GM04503 (cell line): ENCODE measurements at places on chromosomes 13 and 19.

- no peak for DNase-seq
These were observed 1.6 kb downstream of the KIRREL2 start for GRCh38 chr19:35858311-35858710.

GRCh38 chr19:22286151-22286810 lies at the start of gene ZNF729:
Gene ZNF729 (plus strand): TSS chr19:22286441. CDS start chr19:22286526, 85 bp downstream.
- DNase-seq: no peak

DNA sequence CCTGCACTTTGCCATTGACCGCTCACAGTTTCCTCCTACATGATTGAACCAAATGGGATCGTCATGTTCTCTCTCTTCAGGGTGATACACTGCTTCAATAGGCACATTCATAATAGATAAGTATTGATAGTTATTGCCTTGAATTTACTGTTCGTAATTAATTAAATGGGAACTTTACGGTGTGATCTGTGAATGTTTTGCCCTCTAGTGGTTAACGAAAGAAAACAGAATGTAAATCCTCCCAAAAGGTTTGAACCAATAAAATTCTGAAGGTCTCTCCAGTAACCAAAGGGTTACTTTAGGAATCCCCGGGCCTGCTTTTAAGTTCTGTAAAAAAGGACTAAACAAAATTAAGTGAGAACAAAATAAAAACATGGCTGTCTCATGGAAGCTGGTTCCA lies 389.3 kb downstream of the DACH1 start:
- DNase-seq: no peak

- DNase-seq: no peak
These were observed 27.6 kb downstream of the KCNC3 start for GRCh38 chr19:50301607-50301971.

DNA sequence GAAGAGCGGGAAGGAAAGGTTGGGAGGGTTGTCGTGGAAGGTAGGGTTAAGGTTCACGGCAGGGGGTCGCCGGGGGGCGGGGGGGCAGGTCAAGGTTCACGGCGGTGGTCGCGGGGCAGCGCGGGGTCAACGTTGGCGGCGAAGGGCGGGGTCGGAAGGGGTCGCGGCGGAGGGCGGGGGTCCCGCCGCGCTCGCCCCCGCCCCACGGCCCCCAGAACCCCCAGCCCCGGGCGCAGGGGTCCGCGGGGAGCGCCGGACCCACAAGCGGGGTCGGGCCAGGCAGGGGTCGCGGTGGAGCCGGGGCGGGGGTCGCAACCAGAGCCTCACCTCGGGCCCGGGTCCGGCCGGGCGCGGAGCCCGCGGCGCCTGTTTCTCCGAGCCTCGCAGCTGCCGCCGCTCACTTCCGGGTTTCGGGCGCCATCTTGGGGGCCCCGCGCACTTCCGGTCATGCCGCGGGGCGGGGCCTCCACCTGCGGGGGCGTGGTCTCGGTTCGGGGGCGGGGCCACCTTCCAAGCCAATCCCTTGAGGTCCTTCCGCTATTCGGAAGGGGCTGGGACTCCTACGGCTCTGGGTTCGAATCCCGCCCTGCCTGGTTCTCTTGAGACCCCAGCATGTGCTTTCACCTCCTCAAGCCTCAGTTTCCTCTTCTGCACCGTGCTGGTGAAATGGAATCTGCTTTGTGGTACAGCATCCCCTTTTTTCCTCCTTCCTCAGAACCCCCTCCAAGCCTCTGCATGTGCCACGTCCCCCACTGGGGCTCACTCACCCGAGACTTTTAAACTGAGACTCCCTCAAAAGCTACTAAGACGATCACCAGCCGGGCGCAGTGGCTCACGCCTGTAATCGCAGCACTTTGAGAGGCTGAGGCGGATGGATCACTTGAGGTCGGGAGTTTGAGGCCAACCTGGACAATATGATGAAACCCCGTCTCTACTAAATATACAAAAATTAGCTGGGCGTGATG lies at the start of gene SBNO2:
SBNO2 (minus strand) TSS at position 424 of the 965 bp plus-strand sequence. CDS start 19,992 bp downstream, outside the sequence.
- no peak for DNase-seq

GRCh38 chr19:38663156-38663651 lies 15.8 kb downstream of the ACTN4 start:
- DNase-seq: no peak

GRCh38 chr19:47497050-47497766 lies 13.2 kb upstream of the KPTN start:
- no peak for DNase-seq

- DNase-seq: no peak
These were observed 205.0 kb upstream of the RFC3 start for GRCh38 chr13:33612641-33613638.

DNA sequence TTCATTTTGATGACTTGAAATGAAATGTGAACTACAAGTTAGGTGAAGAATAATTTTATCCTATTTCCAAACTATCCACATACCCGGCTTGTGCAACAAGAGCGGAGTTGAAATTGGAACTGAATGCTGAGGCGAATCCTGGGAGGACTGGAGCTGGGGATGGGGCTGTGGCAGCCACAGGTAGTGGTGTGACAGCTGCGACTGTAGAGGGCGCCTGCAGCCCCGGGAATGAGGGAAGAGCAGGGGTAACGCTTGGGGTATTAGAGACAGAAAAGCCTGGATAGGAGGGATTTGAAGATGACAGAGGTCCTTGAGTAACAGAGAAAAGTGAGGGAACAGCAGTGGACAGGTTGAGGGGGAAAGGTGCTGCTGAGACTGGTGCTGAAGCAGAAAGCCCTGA lies 22.0 kb upstream of the STOML3 start:
- no peak for DNase-seq

DNA sequence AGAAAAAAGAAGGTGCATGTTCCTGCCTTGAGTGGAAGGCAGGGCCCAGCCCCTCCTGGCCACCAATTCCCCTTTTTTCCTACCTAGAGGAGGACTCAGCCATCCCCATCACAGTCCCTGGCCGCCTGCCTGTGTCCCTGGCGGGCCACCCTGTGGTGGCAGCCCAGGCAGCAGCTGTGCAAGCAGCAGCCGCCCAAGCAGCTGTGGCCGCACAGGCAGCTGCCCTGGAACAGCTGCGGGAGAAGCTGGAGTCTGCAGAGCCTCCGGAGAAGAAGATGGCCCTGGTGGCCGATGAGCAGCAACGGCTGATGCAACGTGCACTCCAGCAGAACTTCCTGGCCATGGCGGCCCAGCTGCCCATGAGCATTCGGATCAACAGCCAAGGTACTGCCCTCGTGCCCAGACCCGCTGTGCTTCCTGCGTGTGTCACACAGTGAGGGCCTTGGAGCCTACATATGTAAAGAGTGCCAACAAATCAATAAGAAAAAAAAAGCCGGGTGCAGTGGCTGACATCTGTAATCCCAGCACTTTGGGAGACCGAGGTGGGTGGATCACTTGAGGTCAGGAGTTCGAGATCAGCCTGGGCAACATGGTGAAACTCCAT lies 17.6 kb upstream of the WDR18 start:
- DNase-seq: no peak

DNA sequence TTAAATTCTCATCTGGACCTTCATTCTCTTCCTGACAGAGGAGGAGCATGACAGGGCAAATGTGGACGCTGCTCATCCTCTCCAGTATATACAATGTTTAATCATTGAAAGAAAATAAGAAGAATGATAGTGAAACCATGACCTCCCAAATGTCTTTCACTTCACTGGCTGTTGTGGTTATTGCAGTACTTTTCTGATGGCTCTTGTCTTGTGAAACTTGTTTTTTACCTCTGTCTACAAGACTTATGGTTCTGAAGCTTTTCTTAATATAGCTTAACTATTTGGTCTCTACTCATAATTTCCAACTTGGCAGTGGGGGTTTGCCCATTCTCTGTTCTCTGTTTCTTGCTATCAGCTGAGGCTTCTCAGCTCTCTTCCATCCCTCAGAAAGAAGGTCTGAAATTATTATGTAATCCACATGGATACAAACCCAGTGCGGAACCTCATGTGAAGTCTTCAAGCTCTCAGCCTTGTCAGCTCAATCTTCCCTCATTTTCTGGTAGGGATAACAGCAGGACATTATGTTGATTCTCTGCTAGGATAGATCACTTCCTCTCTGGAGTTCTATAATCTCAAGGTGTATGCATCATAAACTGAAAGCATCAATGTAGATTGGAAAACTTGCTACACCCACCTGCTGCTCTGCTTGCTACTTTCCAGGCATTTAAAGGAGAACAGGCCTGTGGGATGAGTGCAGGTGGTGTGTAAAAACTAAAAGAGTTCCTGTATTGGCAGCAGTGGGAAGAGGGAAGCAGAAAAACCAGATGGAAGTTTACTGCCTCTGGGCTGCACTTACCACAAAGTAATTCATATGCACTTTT lies 250.3 kb upstream of the HTR2A start:
- no peak for DNase-seq

DNA sequence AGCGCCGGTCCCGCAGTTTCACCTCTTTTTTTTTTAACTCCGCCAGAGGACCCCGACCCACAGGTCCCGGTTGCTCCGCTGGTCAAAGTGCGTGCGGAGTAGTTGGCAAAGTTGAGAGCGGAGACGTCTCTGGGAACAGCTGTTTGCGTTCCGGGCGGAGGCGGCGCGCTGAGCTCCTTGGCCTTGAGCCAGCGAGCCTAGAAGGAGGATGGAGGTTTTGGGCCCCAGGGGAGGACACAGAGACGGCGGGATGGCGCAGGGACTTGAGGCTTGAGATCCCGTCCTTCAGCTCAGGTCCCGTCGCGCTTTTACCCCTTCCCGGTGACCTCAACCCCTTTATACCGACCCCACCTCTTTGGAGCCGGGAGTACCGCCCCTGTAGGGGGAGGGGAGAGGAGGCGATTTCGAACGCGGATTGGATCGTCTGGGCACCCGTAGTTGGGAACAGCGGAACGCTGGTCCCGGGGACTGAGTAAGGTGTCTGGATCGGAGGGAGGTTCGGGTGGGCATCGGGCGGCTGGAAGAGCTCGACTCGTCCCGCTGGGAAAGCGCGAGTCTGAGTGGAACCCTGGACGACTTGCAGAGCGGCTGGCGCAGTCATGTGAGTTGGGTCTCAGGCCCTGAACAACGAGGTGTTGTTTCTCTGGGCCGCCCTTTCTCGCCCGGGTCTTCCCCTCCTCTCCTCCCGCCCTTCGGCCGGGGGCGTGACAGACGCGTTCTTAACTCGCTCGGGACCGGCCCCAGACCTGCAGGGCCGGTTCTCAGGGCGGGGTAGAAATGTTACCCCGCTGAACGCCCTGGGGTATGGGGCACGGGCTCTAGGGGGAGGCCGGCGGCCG lies at the start of gene WBP4:
WBP4 (plus strand) TSS at position 435 of the 839 bp plus-strand sequence; CDS start at position 600, 165 bp downstream.
- peak; percentile 83 for DNase-seq

GRCh38 chr19:38862321-38863059 lies 12.7 kb upstream of the HNRNPL start:
- no peak for DNase-seq

DNA sequence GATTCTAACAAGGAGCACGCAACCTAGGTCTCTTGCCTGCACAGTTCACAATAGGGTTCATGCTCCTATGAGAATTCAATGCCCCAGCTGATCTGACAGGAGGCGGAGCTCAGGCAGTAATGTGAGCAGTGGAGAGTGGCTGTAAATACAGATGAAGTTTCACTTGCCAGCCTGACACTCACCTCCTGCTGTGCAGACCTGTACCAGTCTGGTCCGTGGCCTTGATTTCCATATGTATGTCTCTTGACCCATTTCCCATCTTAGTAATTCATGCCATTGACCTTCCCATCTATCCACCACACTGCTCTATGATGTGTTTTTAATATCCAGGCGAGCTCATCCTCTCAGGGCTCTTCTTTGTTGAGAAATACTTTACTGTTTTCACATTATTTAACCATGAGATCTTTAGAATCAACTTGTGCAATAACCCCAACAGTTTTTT lies 95.2 kb downstream of the LRCH1 start:
- no peak for DNase-seq

GRCh38 chr19:6034512-6034911 lies 56.6 kb upstream of the RANBP3 start:
- DNase-seq: no peak

GRCh38 chr19:29672933-29673336 lies 7.7 kb downstream of the PLEKHF1 start:
- no peak for DNase-seq

GRCh38 chr19:46970815-46971214 lies 48.8 kb upstream of the NPAS1 start:
- DNase-seq: peak; percentile 100

- DNase-seq: no peak
These were observed at the start of gene DACH1 for GRCh38 chr13:71867131-71867814. Gene DACH1 (minus strand): TSS chr13:71867204.

DNA sequence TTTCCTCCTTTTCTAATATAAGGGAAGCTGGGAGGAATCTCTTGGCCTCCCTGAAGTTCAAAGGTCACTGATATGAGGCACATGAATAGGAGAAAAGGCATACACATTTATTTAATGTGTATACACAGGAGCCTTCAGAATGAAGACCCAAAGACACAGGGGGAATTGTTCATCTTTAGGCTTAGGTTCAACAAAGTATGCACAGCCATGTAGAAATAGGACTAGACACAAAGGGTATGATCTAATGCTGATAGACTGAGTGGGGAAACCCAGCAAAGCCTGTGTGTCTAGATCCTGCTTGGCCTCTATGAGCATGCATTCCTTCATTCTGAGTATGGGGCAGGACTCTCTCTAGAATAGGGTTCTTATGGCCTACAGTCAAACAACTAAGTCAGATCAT lies 177.1 kb upstream of the RFC3 start:
- DNase-seq: no peak

- no peak for DNase-seq
These were observed 21.2 kb downstream of the PROZ start for GRCh38 chr13:113179374-113180230.

- DNase-seq: no peak
These were observed 84.8 kb downstream of the STOML3 start for GRCh38 chr13:38905861-38906260.

- no peak for DNase-seq
These were observed 15.6 kb upstream of the HMGB1 start for GRCh38 chr13:30481241-30481760.
